ENCODE measurements at places on chromosomes 12 and 14.

GRCh38 chr12:85642288-85642687 lies 193.9 kb downstream of the RASSF9 start:
- H3K27ac ChIP-seq, result no peak overlapping the region
- H3K27me3 ChIP-seq, result no peaks in the 10 kb centered on the region
- no peaks in the 10 kb centered on the region for H3K4me1 ChIP-seq
- H3K36me3 ChIP-seq, result no peaks in the 10 kb centered on the region
- H3K4me3 ChIP-seq, result no peak overlapping the region

GRCh38 chr14:106129274-106129673 lies 602.9 kb downstream of the TMEM121 start:
- H3K4me1 ChIP-seq, result no peaks in the 10 kb centered on the region
- H3K27ac ChIP-seq, result no peak overlapping the region
- no peak overlapping the region for H3K4me3 ChIP-seq
- no peak for DNase-seq

GRCh38 chr14:68981539-68981976 lies 2.5 kb upstream of the ACTN1 start:
- H3K27me3 ChIP-seq, result no peaks in the 10 kb centered on the region
- peaks cover 6% of the 10 kb centered on the region for H3K4me1 ChIP-seq
- no peaks in the 10 kb centered on the region for H3K36me3 ChIP-seq
- peak overlapping the region; percentile 25 for H3K27ac ChIP-seq
- DNase-seq, result no peak

GRCh38 chr12:13181375-13182070 lies 15.0 kb upstream of the EMP1 start:
- no peak overlapping the region for H3K4me3 ChIP-seq
- H3K36me3 ChIP-seq, result no peaks in the 10 kb centered on the region
- peaks cover 9% of the 10 kb centered on the region for H3K4me1 ChIP-seq
- H3K27me3 ChIP-seq, result no peaks in the 10 kb centered on the region
- no peak for DNase-seq

DNA sequence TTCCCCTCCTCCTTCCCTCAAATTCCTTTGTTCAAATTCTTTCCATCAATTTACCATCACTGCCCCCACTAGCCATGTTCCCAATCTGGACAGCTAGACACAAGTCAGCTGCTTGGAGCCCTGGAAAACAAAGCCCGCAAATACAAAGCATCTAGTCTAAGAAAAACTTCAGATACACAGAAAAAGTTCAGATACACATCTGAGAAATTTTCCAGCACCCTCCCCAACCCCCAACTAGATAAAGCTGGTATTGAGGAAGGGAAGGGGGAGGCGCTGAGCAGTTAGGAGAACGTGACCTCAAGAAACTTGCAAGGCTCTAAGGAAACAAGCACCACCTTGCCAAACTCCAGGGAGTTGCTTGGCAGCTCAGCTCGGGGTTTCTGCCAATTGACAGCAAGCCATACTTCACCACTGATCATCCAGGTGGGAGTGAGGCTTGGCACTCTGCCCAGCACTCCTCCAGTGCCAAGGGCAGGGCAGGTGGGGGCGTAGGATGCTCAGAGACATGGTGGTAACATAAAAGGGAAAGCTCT lies 5.1 kb upstream of the CNIH1 start:
- H3K27me3 ChIP-seq, result no peaks in the 10 kb centered on the region
- DNase-seq, result peak; percentile 90

- DNase-seq, result no peak
- no peaks in the 10 kb centered on the region for H3K36me3 ChIP-seq
- no peaks in the 10 kb centered on the region for H3K27me3 ChIP-seq
- H3K4me1 ChIP-seq, result peaks cover 55% of the 10 kb centered on the region
Observed at GRCh38 chr14:99576761-99577705, 27.0 kb downstream of the CCDC85C start.

DNA sequence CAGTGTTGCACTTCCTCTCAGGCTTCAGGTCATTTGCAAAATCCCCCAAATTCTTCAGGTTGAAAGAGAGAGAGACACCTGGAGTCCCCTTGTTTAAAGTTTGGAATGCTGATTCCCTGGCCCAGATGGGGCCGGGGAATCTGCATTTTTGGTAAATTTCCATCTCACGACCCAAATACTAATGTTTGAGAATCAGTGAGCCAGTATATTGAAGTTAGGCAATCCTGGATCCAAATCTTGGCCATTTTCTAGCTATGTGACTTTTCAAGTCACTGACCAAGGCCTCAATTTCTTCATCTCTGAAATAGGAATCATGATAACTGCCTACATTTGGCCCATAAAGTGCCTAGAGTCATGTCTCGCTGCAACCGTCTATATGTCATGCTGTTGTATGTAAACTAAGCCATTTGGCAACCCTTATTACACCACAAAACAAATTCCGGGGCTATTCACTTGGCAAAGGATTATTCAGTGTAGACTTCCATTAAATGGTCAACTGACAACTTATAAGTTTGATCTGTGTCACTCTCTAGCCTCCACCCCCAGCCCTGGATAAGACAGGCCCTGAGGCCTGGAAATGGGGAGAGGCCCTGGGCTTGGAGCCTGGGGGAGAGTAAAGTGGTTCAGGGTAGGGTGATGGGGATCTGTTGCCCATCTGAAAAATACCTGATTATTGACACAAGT lies 3.7 kb upstream of the ZFP36L1 start:
- no peaks in the 10 kb centered on the region for H3K27me3 ChIP-seq
- peak; percentile 35 for DNase-seq
- no peaks in the 10 kb centered on the region for H3K36me3 ChIP-seq
- H3K4me1 ChIP-seq, result no peaks in the 10 kb centered on the region

- DNase-seq, result no peak
- no peaks in the 10 kb centered on the region for H3K36me3 ChIP-seq
- no peaks in the 10 kb centered on the region for H3K27me3 ChIP-seq
- no peak overlapping the region for H3K27ac ChIP-seq
Observed at GRCh38 chr12:91367234-91367849, 184.7 kb upstream of the DCN start.

DNA sequence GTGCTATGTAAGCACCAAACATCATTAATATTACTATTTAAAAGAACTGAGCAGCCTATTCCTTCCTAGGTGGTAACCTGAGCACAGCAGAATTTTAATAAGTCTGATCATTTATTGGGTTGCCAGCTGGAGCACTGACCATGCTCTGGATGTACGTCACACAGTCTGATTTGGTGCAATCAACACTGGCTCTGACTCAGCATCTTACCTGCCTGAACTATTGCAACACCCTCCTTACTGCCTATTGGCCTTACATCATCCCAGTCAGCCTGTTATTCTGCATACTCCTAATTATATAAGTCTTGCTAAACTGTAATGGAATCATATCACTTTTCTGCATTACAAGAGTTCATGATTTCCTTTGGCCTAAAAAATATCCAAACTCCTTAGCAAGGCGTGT lies 149.7 kb downstream of the PTPRO start:
- H3K27me3 ChIP-seq, result no peaks in the 10 kb centered on the region
- no peak for DNase-seq
- H3K36me3 ChIP-seq, result no peaks in the 10 kb centered on the region
- H3K4me3 ChIP-seq, result no peak overlapping the region

- no peaks in the 10 kb centered on the region for H3K27me3 ChIP-seq
- no peak overlapping the region for H3K27ac ChIP-seq
- peak overlapping the region; percentile 71 for H3K4me3 ChIP-seq
- H3K36me3 ChIP-seq, result no peaks in the 10 kb centered on the region
- H3K4me1 ChIP-seq, result no peaks in the 10 kb centered on the region
Observed at GRCh38 chr12:70365398-70365647, 767 bp upstream of the KCNMB4 start.

GRCh38 chr12:85043829-85044228 lies 7.7 kb downstream of the LRRIQ1 start:
- no peak overlapping the region for H3K27ac ChIP-seq
- H3K27me3 ChIP-seq, result peaks cover 4% of the 10 kb centered on the region

DNA sequence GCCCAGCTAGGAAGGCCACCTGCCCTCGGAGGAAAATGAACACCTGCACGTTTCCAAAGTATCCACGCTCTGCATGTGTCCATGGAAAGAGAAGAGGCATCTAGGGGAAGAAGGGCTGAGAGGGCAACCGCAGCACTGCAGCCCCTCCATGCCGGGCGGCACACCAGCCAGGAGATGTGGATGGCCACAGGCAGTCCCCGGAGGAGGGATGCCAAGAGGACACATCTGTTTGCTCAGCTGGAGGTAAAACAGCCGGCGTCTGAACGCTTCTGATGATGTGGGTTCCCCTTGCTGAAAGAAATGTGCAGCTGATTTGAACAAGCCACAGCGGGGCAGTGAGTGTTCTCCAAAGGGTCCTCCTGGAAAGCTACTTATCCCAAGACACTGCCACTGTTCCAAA lies 34.0 kb downstream of the CHGA start:
- H3K4me3 ChIP-seq, result no peak overlapping the region
- H3K36me3 ChIP-seq, result no peaks in the 10 kb centered on the region
- H3K27ac ChIP-seq, result no peak overlapping the region
- no peak for DNase-seq
- H3K4me1 ChIP-seq, result no peaks in the 10 kb centered on the region

- H3K4me1 ChIP-seq, result no peaks in the 10 kb centered on the region
- H3K27me3 ChIP-seq, result no peaks in the 10 kb centered on the region
- H3K27ac ChIP-seq, result no peak overlapping the region
- H3K36me3 ChIP-seq, result no peaks in the 10 kb centered on the region
- no peak overlapping the region for H3K4me3 ChIP-seq
Observed at GRCh38 chr12:100789146-100789545, 5.4 kb upstream of the ANO4 start.

- H3K4me1 ChIP-seq, result no peaks in the 10 kb centered on the region
- no peak for DNase-seq
- no peak overlapping the region for H3K27ac ChIP-seq
- no peaks in the 10 kb centered on the region for H3K36me3 ChIP-seq
Observed at GRCh38 chr12:55289999-55290398, 6.4 kb downstream of the OR6C6 start.

DNA sequence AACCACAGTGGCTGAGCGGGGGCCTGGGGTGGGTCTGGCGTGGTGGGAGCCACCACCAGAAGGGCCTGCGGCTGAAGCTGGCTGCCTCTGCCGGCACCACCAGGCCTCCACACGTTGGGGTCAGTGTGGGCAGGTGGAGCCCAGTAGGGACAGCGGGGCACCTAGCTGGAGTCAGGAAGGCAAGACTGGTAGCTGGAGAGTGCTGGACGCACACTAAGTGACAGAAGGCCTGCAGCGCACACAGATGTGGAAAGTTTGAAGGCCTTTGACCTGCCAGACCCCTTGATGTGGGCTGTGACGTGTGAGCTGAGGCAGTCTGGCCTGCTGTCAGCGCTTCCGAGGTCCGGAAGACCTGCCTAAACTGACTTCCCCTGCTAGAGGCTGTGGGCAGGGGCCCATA lies 26.3 kb downstream of the RIN3 start:
- no peak for DNase-seq
- no peaks in the 10 kb centered on the region for H3K36me3 ChIP-seq
- H3K27ac ChIP-seq, result peak overlapping the region; percentile 82
- no peaks in the 10 kb centered on the region for H3K27me3 ChIP-seq

DNA sequence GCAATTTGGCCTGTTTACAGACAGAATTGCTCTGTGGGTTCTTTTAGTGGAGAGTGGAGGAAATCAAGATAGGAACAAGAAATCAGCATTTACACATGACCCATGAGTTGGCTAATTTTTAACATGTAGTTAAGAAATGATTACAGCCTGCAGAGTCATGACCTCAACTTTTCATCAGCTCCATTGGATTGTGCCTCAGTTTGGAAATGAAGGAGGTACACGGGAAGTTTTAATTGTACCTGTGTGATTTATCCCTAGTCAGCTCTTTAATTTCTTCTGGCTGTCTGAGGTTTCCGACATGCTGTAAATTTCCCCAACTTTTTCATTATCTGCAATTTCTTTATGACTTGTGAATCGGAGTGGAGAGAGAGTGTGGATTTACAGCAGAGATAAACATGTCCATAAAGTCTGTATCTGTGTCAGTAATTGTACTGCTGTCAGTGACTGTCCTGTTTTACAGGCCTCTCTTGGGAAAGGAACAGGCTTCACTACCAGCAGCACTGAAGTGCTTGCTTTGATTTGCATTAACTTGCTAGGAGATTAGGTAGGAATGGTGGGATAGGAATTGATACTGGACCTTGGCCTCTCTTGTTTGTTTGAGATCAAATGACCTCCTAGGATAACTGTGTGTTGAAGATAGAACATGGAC lies 49.2 kb downstream of the LIN52 start:
- H3K4me1 ChIP-seq, result no peaks in the 10 kb centered on the region
- no peaks in the 10 kb centered on the region for H3K27me3 ChIP-seq
- DNase-seq, result no peak
- H3K36me3 ChIP-seq, result no peaks in the 10 kb centered on the region
- H3K4me3 ChIP-seq, result no peak overlapping the region

DNA sequence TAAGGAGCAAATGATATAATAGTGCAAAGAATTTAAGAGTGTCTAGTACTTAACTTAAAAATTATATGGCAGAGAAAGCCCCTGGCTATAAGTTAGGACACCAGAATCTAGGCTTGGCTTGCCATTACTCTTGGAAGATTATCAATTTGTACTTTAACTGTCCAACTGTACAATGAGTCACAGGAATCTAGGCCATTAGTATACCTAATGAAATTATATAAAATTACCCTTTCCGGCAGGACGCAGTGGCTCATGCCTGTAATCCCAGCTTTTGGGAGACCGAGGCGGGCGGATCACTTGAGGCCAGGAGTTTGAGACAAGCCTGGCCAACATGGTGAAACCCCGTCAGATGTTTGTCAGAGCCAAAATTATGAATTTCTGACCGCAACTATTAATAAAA lies 691 bp upstream of the OR6S1 start:
- no peaks in the 10 kb centered on the region for H3K4me1 ChIP-seq
- H3K4me3 ChIP-seq, result no peak overlapping the region
- no peak for DNase-seq
- no peaks in the 10 kb centered on the region for H3K36me3 ChIP-seq
- H3K27me3 ChIP-seq, result no peaks in the 10 kb centered on the region

- H3K27ac ChIP-seq, result peak overlapping the region; percentile 86
- H3K36me3 ChIP-seq, result no peaks in the 10 kb centered on the region
- H3K4me1 ChIP-seq, result peaks cover 9% of the 10 kb centered on the region
- no peaks in the 10 kb centered on the region for H3K27me3 ChIP-seq
- peak overlapping the region; percentile 96 for H3K4me3 ChIP-seq
Observed at GRCh38 chr14:104751539-104752422, 1.2 kb upstream of the SIVA1 start.

DNA sequence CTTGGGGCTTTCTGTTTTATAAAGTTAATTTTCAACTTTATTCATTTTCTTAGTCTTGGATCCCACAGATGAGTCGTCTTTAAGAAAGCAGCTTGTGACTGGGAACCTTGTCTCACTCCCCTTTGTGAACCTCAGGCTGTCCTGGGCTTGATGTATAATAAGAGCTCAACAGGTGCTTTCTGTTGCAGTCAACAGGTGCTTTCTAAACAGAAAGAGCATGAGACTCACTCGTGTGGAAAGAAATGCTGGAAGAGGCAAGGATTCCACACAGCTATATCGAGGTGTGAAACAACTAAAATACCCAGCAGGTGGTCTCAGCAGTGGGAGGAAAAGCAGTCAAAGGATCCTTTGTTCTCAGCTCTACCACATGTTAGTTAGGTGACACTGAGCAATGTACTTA lies 398.9 kb downstream of the EGLN3 start:
- H3K36me3 ChIP-seq, result no peaks in the 10 kb centered on the region
- H3K27me3 ChIP-seq, result no peaks in the 10 kb centered on the region
- DNase-seq, result no peak
- no peaks in the 10 kb centered on the region for H3K4me1 ChIP-seq
- H3K4me3 ChIP-seq, result no peak overlapping the region
- H3K27ac ChIP-seq, result no peak overlapping the region

GRCh38 chr12:30862486-30862885 lies 64.1 kb upstream of the TSPAN11 start:
- no peaks in the 10 kb centered on the region for H3K27me3 ChIP-seq
- no peaks in the 10 kb centered on the region for H3K4me1 ChIP-seq
- no peak overlapping the region for H3K27ac ChIP-seq
- no peak for DNase-seq

All from uterus (tissue), 4 donors.